ENCODE measurements at places on chromosomes 1 and 21.

DNA sequence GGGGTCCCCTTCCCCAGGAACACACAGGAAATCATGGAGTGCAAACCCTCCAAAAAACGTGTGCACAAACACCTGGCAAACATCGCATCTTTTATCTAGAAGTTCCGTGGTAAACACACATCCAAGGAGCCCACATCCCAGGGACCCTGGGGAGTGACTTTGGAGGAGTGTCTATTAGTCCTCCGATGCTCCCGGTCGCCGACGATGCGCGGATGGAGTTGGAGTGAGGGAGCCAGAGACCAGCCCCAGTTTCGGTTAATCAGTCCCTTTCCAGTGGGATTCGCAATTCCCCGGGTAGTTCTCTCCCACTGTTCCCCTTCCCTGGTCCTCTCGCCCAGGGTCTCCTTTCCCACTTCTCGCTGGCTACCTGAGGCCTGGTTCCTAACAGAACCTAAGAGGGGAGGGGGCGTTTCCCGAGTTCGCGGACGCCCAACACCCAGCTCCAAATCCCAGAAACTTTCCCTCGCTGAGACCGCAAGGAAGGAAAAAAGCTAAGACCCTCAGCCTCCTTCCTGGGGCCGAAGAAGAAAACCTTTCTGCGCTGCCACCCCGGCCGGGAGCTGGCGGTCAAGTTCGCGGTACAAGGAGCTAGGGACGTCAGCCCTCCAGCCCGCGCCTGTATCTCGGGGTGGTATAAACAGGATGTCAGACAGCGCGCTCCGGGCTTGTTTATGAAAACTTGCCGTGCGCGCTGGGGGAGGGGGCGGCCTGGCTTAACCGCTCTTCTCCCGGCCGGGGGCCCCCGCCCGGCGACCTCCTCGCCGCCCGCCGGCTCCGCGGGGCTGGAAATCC lies 787 bp downstream of the JAK1 start:
- DNase-seq: peak; percentile 76

GRCh38 chr1:39695016-39695415 lies 3.8 kb upstream of the HPCAL4 start:
- peak; percentile 9 for DNase-seq

GRCh38 chr21:28099001-28099705 lies 893.5 kb downstream of the LTN1 start:
- DNase-seq: peak; percentile 9

- DNase-seq: no peak
Measured at GRCh38 chr1:15196807-15197530, 43.4 kb downstream of the TMEM51 start.

DNA sequence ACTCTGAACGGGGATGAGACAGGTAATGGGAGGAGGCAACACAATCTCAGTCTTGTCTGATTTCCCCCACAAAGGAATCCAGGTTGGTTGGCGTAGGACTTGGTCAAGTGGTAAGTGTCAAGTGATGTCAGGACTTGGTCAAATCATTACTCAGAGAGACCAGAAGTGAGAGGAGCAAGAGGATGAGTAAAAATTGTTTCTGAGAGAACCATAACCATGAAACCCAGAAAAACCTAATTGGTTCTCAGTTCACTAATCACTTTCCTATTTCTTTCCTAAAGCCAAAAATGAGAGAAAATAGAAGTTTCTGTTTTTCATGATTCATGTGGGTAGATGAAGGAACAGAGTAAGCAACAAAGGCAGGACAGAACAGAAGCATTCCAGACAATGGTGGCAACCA lies 5.0 kb downstream of the PHC2 start:
- DNase-seq: no peak

DNA sequence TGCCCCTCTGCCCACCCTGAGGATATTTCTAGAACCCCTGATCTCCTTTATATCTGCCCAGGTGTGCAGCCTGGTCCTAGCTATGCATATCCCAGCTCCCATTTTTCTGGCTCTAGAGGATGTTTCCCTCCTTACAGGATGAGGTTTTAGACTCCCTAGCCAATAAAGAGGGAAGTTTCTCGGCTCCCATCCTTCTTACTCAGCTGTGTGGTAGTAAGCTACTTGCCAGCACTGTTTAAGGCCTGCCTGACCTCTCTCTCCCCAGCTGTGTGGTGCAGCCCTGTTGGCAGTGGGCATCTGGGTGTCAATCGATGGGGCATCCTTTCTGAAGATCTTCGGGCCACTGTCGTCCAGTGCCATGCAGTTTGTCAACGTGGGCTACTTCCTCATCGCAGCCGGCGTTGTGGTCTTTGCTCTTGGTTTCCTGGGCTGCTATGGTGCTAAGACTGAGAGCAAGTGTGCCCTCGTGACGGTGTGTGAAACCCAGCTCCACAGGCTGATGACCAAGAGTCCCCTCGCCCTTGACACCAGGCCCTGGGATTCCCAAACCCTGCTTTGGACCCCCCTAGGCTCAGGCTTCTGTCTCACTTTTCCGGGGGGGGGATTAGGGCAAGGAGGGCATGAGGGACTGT lies 7.8 kb upstream of the P3R3URF start:
- peak; percentile 29 for DNase-seq

DNA sequence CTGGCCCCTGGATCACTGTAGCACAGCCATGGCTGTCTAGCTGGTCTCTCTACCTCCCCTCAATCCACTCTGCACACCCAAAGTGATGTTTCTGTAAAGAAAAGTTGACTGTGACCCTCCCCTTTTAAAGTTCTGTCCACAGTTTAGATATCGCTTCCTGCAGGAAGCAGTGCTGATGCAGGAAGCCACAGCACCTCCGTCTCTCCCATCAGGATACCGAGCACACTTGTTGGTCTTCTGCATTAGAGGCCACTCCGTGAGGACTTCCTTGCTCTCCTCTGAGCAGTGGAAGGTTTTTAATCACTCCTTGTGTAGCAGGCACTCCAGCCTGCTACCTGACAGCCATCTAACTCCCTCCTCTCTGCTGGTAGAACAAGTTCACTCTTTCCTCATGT lies 69.5 kb downstream of the GADD45A start:
- no peak for DNase-seq

GRCh38 chr1:16014509-16015482 lies 3.0 kb downstream of the HSPB7 start:
- no peak for DNase-seq

GRCh38 chr1:89900791-89901708 lies 80.2 kb downstream of the LRRC8D start:
- no peak for DNase-seq

DNA sequence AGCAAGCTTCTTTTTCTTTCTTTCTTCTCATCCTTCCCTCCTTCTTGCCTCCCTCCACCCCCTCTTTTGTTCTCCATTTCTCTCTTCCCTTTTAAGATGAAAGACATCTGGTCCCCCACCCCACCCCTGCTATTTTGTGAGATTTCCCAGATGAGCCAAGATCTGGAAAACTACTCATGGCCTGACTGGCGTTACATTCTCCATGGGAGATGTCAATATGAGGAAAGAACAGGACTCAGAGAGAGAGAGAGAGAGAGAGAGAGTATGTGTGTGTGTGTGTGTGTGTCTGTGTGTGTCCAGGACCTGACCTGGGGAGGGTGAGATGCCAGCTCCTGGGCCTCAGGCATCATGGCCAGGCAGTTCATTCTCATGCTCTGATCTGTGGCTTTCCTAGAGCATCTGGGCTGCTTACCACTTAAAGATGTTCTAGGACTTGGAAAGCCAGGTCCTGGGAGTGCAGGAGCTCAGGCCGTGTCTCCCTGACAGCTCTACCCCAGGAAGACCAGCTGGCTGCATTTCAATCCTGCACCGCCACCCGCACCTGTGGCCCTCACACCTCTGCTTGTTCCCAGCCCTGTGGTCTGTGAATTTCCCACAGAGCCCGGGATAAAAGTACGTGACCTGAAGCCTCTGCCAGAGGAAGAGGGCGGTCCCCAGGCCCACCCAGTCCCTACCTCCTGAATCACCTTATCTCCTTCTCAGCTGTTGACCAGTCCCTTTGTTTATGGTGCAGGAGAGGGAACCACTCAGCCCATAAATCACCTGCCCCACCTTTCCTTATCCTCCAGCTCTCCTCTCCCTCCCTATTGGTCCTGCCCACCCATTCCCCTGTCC lies 3.2 kb upstream of the BEST4 start:
- DNase-seq: no peak

GRCh38 chr1:64877151-64877550 lies 89.2 kb downstream of the JAK1 start:
- DNase-seq: no peak

DNA sequence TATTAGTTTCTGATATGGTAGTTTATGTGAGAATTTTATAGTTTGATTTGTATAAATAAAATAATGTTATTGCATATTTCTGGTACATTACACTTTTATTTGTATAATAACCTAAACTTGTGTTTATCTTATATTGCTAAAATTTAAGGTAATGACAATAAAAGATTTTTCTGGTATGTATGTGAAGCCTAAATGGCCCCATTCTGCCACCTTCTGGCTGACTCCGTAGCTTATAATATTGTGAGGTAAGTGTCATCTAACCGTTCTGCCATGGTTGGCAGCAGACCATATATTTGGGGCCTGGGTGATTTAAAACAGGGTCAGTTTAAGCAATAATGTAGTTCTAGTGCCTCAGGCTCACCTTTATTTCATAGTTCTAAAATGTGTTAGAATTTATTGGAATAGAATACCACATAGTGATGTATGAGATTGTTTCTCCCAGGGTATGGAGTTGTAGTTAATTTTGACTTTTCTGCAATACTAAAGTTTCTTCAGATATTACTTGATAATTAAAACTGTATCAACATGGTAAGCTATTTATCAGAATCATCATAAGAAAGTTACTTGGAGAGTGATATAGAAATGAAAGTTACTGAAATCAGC lies 21.2 kb upstream of the PRKACB start:
- DNase-seq: peak; percentile 65

- DNase-seq: no peak
Measured at GRCh38 chr1:159989581-159989980, 35.5 kb upstream of the SLAMF9 start.
